ENCODE measurements at places on chromosomes 5 and 9.
A peak's percentile ranks its signal among the peaks of the same experiment; 100 is the strongest.

DNA sequence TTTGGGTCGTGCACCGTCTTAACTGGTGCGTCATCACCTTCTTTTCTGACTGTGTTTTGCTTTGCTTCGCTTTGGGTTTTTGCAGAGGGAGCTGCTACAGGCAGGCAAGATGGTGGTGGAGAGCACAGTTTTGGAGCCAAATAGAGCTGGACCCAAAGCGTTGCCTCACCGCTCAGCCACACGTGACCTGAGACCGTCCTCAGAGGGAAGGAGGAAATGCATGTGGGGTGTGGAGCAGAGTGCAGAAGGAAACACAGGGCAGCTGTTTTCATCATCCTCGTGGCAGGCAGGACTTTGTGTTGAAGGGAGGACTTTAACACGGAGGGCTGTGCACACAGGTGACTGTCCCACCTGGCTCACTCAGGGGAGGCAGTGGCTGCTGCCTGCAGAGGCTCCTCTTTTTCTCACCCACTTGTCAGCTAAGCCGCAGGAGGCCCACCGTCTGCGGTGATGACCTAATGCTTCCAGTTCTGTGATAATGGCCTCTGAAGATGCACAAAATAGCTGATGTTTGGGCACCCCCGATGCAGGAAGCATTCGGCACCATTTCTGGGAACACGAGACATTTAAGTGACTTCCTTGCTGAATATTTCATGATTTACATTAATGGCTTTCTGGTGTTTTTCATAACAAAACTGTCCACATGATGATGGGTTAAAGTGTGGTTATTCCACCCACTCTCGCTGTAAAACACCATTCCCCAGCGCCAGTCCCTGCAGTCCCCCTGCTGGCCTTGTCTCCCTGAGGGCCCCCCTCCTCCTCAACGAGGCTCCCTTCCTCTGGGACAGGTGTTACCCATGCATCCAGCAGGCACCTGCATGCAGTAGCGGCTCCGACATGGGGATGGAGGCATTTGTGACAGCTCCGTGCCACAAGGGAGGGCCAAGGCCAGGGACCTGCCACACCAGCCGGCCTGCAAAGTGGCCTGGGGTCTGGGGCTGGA, 12.4 kb upstream of the UBAC1 start:
- DNase-seq: no peak

GRCh38 chr5:128490761-128491160, 47.3 kb downstream of the FBN2 start:
- no peak for DNase-seq

GRCh38 chr5:43232943-43233833, 41.2 kb downstream of the NIM1K start:
- no peak for DNase-seq

DNA sequence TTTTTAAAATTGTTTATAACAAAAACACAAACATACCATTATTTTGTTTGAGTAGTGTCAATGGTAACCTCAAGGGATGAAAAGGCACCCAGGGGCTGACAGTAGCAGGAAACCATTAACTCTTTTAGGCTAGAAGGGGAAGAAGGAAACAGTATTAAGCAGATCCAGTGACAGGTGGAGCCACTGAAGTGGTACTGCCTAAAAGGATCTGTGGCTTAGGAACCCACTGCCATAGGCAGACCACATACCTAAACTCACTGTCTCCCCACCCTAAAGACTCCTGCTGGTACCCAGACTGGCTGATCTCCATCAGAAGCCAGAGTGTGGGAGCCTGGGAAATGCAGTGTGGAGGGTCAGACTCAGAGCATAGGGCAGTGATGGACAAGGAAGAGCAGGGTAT, 13.5 kb downstream of the RLN1 start:
- DNase-seq: no peak

DNA sequence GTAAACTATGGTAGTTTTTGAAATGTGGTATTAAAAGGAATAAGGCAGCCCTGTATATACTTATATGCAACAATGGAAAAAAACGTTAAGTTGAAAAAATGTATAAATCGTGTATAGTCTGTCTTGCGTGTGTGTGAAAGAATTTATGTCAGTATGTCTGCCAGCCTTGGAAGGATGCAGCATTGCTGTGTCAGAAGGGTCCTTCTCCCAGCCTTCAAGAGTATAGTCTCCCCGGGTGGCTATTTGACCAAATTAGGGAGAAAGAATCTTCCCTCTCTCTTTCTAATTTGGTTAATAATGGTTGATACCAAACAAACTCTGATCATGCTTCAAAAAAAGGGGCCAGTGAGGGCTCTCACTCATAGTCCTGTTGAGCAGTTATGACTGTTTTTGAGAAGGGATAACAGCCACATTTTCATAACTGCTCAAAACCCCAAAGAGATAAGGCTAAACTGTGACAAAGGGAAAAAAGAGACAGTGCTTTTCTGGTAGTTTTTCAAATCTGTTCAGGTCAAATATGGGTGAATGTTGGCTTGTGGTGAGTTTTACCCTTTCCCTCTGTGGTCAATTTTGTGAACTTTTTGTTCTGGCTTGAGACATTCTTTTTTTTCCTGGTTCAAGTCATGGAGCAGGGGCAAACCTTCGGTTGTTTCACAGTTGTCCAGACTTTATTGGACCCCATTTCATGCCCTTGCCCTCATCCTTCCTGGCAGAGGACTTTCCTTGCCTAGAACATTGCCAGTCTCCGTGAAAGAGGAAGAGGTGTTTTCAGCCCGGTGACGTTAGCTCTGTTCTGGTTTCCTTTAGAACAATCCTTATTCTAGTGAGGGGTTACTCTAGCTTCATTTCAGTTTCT, 21.0 kb downstream of the SNX30 start:
- no peak for DNase-seq

GRCh38 chr9:129849901-129850300, 14.6 kb downstream of the USP20 start:
- DNase-seq: no peak

- peak; percentile 42 for DNase-seq
Measured at GRCh38 chr5:855771-856530, 5.2 kb upstream of the ZDHHC11 start.

DNA sequence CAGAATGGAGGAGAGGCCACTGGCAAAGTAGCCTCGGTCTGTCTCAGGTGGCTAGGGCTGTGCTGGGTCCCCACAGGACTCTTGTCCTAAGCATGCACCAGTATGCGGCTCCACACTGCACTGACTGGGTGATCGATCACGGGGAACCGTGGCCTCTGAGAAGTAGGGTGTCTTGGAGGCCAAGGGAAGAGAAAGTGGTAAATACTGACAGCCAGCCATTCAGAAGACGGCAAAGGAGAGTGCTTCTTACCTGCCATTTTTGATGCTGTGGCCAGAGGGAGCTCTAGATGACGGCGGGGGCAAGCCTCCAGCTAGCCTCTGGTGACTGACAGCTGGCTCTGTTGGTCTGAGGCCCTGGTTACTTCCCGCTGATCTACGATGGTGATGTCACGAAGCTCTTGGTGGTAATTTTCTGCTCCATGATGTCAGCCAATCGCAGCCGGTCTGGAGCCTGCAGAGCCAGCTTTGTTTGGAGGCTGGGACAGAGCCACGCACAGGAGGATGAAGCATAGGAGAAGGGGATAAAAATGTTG, 40.4 kb upstream of the GADD45G start:
- no peak for DNase-seq

GRCh38 chr9:17130291-17130690, 4.5 kb upstream of the CNTLN start:
- DNase-seq: no peak

- DNase-seq: no peak
Measured at GRCh38 chr5:4855880-4856279, 284.2 kb upstream of the ADAMTS16 start.

DNA sequence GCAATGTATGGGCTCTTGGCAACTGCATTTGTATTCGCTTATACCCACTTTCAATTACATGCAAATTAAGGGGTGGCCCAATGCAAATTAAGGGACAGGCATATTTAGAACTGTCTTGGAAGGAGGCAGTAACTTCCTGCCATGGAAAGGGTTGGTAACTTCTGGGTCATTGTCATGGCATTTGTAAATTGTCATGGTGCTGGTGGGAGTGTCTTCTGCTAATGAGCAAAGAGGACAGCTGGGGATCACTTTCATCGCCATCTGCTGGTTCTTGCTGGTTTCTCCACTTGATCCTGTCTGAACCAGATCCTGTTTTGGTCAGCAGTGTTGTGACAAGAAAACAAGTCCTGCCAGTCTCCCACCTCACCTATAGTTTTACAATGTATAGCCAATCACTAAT, 23.3 kb upstream of the UGT3A2 start:
- DNase-seq: no peak

DNA sequence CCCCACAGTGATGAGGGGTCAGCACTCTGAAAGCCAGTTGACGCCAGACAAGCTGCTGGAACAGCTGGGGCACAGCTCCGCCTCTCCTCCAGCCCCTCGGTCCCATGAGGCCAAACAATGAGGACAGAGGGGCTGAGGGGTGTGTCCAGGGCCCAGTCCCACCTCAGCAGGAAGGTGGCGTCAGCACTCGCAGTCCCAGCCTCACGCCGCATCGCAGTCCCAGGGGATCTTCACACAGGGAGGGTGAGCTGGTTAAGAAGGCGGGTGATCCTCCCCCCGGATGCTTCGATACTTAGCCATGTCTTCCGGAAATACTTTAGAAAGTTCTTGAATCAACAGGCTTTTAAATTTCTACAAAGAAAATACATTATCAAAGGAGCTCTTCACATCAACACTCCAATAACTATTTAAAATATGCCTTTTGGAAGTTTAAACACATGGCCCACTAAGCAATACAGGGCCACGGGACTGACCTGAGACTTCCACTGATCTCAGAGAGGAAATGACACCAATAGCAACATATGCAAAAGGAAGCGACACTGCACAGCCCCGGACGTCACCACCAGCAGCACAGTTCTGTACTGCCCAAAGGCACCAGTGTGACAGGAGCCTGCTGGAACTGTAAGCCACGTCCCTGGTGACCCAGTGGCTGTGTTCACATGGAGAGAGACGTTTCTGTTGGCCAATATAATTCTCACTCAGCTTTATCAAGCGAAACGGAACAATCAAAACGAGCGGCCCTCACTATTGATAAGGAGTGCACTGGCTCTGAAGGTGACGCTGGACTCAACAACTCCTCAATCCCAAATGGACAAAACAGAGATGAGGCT, 5.9 kb downstream of the MED10 start:
- DNase-seq: no peak

DNA sequence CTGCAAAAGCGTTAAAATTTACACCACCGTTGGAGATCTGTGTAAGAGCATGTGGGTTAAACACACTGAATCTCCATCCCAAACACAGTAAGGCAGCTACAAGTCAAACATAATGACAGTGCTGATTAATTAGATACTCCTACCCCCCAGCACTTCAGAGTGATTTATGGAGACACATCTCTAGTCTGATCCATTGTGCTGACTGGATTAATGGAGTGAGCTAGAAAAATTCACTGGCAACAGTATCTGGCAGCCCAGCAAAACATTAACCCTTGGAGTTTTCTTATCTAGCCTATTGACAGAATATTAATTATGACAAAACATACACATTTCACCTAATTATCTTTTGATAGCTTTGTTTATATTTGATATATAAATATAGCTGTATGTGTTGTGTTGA, 188.6 kb upstream of the ISL1 start:
- DNase-seq: no peak

GRCh38 chr9:133673258-133673655, 37.1 kb downstream of the DBH start:
- DNase-seq: no peak

- DNase-seq: no peak
Measured at GRCh38 chr9:79346350-79347020, 225.3 kb upstream of the TLE4 start.

DNA sequence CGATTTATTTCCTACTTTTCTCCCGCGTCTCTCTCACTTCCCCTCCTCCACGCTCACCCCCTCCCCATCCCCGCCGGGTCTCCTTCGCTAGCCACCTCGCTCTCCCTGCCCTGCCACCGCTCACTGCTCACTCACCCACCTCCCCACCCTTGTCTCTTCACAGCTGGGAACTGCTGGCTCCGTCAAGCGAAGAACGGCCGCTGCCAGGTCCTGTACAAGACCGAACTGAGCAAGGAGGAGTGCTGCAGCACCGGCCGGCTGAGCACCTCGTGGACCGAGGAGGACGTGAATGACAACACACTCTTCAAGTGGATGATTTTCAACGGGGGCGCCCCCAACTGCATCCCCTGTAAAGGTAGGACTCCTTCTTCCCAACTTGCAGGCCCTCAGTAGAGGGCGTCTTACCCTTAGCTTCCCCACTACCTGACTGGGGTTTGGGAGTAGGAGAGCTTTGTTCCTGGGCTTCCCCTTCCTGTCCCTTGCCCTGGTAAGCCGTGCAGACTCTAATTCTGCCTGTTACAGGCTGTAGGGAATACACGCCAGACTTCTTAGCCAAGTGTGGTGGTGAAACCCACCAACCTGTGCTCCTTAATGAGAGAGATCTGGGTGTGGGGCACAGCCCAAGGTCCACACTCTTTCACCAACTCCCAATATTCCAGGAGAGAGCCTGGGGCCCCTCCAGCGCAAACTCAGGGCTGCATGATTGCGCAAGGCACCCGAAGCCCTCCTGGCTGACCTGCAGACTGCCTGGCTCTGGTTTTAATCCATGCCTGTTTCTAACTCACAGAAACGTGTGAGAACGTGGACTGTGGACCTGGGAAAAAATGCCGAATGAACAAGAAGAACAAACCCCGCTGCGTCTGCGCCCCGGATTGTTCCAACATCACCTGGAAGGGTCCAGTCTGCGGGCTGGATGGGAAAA, 2.5 kb downstream of the FST start:
- peak; percentile 34 for DNase-seq

DNA sequence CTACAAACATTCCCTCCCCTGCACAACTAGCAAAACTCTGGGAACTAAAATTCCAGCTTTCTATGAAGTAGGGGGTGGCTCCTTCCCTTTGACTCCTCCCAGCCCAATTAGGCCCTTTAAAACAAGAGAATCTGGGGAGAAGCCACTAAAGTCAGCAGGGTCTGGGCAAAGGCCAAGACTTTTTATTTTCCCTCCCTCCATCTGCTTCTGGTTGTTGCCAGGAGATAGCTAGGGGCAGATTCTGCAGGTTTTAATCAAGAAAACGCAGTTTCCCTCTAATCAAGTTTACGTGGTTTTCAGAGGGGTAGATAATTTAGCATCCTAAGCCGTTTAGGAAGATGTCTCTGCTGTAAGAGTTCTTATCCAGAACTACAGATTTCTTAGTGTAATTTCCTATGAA, 114.5 kb upstream of the CDH6 start:
- DNase-seq: no peak

DNA sequence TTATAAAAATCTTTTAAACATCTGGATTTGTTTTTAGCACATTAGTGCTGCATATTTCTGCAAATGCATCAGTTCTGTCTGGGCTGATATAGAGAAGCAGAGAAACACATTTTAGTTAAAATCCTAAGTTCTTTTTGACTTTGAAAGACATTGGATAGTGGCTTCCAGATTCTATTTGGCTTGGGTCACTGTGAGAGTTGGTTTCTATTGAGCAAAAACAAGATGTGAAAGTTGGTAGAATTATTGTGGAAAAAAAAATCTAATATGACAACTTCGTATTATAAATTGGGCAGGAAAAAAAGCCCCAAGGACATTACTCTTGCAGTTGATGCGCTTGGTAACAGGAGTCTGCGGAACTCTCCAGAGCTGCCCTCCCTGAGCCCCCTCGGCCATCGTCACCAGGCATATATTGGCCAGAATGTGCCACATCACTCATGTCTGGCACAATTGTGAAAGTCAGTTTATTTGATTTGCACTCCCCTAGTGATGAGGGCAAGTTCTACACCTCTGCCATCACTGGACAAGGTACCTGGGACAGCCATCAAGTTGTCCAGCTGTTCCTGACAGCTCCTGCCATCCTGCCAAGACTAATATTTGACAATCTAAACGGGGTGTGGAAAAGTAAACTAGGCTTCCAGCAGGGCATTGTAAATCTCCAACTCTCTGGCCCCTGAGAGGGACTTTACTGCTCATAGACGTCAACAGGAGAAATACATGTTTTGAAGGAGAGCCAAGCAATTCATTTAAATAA, 334.5 kb downstream of the TENT4A start:
- no peak for DNase-seq

- DNase-seq: no peak
Measured at GRCh38 chr9:112618385-112619009, 99.4 kb downstream of the INIP start.
